ENCODE measurements at places on chromosomes 3 and 15.

- DNase-seq: no peak
Observed at GRCh38 chr3:130677343-130677742, 69.3 kb downstream of the PIK3R4 start.

DNA sequence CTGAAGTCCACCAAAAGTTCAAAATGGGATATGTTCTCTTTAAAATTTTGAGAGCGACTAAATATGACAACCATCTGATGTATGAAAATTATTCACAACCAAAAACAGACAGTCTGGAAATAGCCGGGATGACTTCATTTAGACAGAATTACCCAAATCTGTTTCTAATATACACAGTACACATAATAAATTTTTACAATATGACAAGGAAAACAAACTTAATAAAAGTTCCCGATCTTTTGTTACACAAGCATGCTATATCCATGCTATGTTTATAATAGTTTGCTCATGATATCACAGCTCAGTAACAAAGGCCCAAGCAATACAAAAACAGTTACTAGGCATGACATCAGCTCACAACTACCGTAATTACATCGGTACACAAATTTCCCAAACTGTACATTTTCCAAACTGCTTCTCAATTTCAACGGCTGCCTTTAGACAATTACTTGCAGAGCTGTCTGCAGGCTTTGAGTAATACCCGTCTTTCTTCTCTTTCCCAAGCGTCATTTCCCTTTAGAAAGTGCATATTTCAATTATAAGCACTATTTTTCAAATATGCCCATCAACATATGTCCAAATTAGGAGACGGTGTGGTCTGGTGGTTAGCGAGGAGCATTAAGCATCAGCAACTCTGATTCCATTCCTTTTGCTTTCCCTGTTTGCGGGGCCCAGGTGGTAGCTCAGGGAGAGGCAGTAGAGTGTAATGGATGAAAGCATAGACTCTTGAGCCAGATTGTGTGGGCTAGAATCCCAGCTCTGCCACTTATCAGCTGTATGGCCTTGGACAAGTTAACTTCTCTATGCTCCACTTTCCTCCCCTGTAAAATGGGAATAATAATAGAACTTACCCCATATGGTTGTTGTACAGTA, 481.2 kb downstream of the FOXP1 start:
- no peak for DNase-seq

GRCh38 chr3:25854214-25854613, 64.3 kb downstream of the OXSM start:
- DNase-seq: no peak

- DNase-seq: peak; percentile 4
Observed at GRCh38 chr3:129481766-129482332, 41.8 kb downstream of the IFT122 start.

- DNase-seq: no peak
Observed at GRCh38 chr15:35067496-35068347, 17.4 kb downstream of the NANOGP8 start.

DNA sequence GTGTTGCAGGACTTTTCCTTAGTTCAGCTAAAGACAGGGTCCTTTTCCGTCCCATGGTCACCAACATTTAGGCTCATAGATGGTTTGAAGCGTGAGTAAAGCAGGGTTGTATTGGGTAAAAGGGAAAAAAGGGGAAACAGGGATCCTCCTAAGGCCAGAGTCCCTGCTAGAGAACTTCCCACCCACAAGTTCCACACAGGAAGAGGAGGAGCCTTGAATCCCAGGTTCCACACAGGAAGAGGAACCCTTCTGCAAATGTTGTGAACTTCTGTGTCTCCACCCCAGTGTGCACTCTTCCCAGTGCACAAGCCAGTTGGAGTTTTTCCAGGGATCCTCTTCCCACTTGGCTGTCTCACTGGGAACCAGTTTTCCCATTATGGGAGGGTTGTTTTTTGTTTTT, 27.6 kb upstream of the ATP8B4 start:
- no peak for DNase-seq

- no peak for DNase-seq
Observed at GRCh38 chr3:9061634-9062033, 98.4 kb upstream of the RAD18 start.

DNA sequence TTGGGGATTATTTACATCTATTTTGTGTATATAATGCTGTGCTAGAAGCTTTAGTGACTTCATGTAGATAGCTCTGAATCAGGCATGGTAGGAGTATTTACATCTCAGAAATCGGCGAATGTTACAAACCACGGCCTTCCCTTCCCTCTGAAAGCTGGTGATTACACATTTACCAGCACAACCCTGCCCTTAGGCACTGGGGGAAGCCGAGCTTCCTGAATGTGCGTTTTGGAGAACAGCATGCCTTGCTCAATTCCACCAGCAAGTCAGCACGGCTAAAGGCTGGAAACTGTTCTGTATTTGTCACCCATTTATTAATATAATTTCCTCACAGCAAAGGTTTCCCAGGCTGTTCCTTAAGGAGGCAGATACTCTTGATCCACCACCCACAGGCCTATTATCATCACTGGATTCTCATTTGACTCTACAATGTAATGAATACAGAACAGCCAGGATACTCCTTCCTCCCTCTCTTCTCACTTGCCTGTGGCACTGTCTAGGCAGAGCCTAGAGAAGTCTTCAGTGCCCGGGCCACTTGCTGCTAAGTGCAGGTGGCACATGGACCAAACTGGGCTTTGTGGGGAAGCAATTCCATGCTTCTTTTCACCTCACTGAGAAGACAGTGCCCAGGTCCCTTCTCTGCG, 55.2 kb upstream of the CACNA2D3 start:
- DNase-seq: no peak

GRCh38 chr15:42344763-42345162, 14.5 kb upstream of the CAPN3 start:
- no peak for DNase-seq

- DNase-seq: no peak
Observed at GRCh38 chr15:62962101-62962995, 80.2 kb upstream of the TPM1 start.

GRCh38 chr3:183626877-183627594, 8.4 kb upstream of the KLHL24 start:
- no peak for DNase-seq

- no peak for DNase-seq
Observed at GRCh38 chr15:96300836-96301235, 29.7 kb upstream of the NR2F2 start.

DNA sequence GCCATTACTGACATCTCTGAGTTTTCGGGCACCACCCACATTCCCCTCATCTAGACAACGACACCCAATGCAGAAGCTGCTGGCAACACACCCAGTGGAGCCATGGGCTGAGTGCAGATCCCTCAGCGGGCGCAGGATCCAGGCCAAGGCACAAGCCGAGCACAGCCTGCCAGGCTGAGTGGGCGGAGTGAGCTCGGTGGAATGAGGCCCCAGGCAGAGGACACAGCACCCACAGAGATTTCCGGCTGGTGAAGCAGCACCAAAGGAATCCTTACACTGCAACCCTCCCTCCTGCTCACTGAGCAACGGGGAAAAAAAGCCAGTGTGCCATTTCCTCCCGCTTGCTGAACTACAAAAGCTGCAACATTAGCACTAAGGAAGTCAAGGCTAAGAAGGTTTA, 34.3 kb downstream of the ZMAT3 start:
- peak; percentile 9 for DNase-seq

- DNase-seq: no peak
Observed at GRCh38 chr15:39313881-39314280, 267.0 kb upstream of the THBS1 start.

DNA sequence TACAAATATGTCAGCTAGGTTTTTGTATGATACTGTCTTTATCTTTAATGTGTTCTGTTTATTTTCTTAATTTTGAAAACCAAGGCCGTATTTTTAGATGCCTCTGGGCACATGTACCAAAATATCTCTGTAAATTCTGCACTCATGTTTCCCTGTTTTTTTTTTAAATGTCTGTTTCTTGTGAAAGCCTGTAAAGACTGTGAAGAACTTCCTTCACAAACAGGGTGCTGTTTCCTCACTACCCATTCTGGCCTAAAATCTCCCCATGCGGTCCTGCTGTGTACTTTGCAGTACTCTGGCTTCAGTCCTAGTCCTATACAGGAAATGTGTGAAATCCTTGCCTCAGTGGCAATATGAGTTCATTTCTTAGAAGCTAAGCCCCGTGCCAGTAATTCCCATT, 133.4 kb upstream of the ZBTB20 start:
- DNase-seq: no peak

DNA sequence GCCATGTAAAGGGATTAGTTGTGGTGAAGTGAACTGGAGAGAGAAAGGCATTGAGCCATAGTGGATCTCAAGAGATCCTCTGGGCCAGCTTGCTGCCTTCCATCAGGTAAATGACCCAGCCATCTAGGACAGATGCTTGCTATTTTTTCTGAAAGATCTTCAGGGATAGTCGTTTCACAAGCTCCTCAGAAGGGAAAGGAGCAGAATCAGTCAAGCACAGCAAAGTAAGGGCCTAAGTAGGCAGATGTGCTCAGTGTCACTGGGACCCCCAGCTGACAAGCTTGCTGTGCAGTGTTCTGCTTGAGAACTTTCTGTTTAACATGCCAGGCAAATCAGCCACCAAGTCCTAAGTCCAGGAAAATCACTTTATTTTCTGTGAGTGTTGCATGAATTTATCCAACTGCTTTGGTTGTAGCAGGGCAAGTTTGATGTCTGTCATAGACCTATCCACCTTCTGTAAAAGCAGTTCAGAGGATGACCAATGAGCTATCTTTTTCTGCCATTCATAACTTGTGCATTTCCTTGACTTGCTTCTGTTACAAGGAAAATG, 319.8 kb downstream of the IL5RA start:
- no peak for DNase-seq

DNA sequence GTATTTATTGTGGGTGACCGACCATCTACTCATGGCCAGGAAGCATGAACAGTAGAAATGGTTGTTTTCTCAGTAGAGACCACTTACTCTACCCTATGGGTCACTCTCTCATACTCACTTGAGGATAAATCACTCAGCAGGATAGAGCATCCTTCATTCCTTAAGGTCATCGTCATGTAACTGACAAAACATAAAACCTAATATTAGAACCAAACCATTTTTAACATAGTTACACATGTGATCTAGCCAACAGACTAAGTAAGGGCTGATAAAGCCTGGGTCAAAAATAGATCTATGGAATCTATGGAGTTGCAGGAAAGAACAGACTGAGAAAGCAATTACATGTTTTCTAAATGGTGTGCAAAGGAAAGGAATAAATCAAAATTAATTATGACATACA, 769.1 kb downstream of the NTRK3 start:
- DNase-seq: no peak

GRCh38 chr3:15611018-15611417, 9.5 kb downstream of the BTD start:
- DNase-seq: no peak

GRCh38 chr15:59694779-59695178, 5.7 kb upstream of the BNIP2 start:
- no peak for DNase-seq

DNA sequence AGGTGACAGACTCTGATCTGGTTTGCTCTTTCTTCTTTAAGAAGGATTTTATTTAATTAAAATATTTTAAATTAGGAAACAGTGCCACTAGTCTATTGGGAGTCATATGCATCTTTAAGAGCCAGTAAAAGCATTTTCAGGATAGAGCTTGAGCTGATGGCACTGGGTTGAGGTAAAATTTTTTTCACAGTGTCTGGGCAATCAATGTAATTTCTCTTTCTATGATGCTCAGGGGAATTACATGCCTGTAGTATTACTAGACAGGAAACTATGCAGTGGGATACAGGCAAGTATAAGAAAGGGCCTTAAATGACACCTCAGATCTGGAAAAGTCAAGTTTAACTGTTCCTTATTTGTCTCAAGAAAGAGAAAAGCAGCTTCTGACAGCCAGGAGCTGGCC, 76.4 kb downstream of the GAP43 start:
- DNase-seq: no peak

DNA sequence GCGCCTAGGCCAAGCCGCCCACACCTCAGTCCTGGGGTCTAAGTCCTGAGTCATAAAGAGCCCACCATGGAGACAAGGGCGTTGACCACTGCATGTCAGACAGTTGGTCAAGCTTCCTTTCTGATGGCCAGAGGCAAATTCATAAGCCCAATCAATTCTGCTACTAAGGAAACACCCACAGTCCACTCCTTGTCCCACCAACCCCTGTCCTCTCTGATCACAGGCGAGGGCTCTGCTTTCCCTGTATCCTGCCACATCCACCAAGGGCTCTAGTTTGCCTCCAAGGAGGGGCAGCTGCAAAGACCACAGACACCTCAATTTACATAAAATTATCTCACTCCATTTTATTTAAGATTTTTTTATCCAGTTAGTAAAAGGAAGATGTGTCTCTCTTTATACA, 25.3 kb downstream of the CHAC1 start:
- no peak for DNase-seq

DNA sequence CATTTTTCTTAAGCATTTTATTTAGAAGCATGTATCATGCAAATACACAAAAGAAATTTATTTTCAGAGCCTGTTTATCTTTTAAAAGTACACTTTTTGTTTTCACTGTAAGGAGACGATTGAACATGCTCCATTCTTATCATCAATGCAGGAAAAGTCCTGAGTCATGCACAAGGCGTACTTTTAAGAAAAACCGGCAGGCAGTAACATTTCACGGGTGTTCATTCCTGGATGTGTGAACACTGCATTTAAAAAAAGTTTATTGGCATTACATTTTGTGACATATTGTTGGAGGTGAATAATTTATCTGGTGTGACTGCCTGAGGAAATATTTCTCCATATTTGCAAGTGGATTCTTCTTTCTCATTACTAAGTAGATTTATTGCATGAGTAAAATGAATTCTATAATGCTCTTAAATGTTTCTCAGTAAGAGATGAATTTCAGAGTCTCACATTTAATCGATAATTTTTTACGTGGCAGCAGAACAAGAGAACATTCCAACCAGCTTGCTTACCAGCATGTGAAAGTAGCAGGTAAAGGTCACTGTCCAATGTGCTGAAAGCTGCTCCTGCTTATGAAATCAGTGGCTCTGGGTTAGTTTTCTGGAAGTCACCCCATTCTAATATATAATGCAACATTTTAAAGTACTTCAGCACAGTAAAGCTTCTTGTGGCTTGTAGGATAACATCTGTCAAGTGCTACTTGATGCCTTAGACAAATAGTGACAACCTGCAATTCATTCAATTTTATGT, 87.0 kb downstream of the SV2B start:
- no peak for DNase-seq

DNA sequence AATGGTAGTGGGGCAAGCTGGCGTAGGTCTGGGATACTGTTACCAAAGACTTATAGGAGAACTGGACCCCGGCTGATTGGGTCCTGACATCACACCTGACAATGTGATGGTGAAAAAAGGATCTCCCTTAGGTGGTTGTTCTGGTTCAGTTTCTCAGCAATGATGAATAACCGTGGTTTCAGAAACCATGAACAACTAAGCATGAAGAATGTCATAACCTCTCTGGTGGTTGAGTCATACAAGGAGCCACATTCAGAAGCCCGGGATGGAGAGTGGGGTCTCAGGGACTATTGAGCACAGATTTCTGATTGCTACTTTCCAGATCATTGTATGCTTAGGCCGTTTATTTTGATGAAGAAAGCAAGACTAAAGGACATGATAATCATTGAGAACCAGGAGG, 17.4 kb downstream of the GPR160 start:
- no peak for DNase-seq

- no peak for DNase-seq
Observed at GRCh38 chr3:23921052-23921511, 4.2 kb downstream of the RPL15 start.

All from stimulated activated CD4-positive, alpha-beta T cell treated with anti-CD3 and anti-CD28 coated beads, TNF-alpha, amount 100 ng/mL, for 1 hour (primary cell).